Right renal cortex interstitium (tissue), 3 donors: ENCODE measurements at places on chromosomes 2 and 18.
A peak's percentile ranks its signal among the peaks of the same experiment; 100 is the strongest.

- no peak for DNase-seq
Measured at GRCh38 chr2:157611726-157612125, 16.9 kb downstream of the ACVR1C start.

- DNase-seq: no peak
Measured at GRCh38 chr2:128632501-128632800, 313.8 kb upstream of the HS6ST1 start.

DNA sequence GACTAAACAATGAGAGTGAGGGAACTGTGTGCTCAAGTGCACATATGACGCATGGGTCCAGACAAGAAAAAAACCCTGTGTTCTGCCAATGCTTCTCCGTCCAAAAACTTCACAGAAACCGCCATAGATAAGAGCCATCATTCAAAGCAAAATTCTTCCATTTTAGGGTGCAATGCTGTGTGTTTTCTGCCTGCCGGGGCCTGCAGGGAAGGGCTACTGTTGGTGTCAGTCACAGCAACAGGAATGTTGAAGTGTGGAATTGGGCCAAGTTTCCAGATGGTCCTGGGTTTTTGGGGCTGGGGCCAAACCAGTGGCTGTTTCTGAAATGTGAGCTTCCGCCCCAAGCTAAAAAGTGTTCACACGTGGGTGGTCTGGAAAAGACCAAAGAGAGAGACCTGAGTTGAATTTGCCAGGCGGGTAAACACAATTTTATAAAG is 677 bp upstream of the MC2R start:
- no peak for DNase-seq

DNA sequence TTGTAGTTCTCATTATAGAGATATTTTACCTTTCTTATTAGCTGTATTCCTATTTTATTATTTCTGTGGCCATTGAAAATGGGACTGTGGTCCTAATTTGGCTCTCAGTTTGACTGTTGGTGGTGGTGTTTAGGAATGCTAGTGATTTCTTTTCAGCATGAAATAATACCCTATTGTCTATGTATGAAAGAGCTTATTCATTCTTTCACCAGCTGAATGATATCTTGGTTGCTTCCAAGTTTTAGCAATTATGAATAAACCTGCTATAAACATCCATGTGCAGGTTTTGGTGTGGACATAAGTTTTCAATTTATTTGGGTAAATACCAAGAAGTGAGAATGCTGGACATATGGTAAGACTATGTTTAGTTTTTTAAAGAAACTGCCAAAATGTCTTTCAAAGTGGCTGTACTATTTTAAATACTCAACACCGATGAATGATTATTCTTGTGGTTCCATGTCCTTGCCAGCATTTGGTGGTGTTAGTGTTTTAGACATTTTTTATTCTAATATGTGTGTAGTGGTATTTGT is 501.6 kb upstream of the GYPC start:
- DNase-seq: no peak

DNA sequence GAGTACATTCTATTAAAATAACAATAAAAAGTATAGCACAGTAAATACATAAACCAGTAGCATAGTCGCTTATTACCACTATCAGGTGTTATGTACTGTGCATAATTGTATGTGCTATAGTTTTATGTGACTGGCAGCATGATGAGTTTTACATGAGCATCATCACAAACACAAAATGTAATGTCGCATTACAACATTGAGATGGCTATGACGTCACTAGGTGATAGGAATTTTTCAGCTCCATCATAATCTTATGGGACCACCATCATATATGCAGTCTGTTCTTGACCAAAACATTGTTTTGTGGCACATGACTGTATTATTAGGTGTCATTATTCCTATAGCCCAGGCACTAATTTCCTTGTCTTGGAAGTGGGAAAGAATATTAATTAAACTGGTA is 48.6 kb downstream of the ZDBF2 start:
- no peak for DNase-seq

DNA sequence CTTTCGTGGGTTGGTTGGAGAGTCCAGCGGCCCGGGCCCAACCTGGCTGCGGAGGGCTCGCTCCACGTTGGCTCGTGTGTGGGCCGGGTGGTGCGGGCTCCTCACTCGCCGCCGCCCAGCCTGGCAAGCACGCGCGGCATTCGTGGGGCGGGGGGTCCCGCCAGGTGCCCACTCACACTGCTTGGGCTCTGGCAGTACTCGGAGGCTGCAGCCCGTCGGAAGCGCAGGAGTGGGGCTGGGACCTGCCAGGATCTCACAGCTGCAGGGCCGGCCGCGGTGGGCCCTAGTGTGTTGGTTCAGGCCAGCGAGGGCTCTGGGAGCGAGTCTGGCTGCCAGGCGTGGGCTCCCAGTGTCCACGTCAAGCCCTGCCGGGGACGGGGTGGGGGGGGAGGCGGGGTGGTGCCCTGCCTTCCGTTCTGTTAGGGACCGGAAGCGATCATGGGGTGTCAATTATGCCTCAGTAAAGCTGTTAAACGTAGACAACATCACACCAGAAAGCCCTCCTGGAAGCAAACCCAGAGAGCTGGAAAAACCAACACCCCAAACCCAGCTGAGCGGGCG is 1.0 kb upstream of the HS6ST1 start:
- no peak for DNase-seq

- no peak for DNase-seq
Measured at GRCh38 chr2:177633910-177634294, 241.3 kb downstream of the AGPS start.

DNA sequence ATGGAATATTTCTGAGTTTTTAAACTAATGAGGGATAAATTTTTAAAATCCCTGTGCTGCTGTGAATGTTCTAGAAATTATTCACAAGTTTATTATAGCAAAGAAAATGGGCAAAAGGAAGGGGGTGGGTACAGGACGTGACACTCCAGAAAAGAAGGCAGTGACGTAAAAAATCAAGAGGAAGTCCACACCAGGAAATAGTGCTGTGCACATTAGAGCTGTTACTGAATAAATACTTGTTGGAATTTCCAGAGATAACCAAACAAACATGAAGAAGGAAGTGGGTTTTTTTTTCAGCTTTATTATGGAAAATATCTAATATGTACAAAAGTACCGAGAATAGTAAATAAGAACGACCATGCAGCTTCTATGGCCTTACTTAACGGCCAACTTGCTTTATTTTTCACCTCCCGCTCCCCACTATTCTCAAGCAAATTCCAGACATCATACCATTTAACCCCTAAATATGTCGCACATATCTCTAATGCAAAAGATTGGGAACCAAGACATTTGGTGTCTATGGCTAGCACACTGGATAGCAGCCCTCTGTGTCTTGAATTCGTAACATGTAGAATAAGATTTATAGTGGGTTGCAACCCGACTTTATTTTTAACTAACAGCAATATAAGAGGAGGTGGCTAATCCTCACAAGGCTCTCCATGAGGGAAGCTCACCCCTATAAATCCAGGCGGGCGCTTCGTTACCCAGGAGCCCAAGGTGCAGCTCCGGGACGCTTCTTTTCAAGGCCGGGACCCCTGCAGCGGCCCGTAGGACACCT is 580 bp upstream of the NDUFV2 start:
- peak; percentile 19 for DNase-seq

DNA sequence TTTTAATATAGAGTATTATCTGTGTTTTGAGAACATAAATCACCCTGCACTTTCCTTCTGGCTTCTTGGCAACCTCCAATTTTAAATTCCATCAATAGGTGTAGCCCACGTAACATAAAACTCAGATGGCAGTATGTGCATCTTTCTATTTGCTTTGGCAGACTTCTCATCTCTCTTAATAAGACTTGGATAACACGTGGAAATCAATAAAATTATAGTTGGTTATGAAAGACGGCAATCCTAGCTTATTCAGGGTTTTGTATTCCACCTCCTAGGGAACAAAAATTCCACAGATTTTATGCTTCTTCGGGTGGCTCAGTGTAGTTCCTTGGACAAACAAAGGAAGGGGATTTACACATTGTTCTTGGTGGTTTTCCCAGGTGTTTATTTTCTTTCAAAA is 299.3 kb downstream of the RND3 start:
- no peak for DNase-seq

- no peak for DNase-seq
Measured at GRCh38 chr2:195820867-195821565, 164.0 kb downstream of the SLC39A10 start.

GRCh38 chr2:95054016-95054415 is 28.5 kb downstream of the MAL start:
- no peak for DNase-seq

GRCh38 chr2:69047625-69048145 is 34.7 kb downstream of the ANTXR1 start:
- no peak for DNase-seq

DNA sequence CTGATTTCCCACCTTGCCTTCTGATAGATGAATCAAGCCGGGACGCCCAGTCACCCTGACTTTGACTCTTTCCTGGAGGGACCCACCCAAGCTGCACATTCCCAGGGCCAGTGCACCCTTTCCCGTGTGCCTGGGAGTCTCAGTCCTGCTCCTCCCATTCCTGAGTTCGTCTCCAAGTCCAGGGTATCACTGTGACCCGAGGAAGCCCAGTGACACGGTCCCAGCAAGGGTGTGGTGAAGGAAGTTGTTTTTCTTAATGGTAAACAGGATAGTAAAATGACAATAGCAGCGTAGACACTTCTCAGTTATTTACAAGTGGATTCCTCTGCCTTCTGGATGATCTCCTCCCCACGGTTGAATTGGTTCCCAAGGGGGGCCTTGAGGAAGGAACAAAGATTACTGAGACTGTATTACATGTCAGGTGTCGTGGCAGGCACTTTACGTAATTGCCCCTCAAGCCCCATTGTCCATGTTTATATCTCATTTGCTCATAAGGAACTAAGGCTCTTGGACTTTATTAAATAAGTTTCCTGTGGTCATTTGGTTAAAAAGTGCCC is 123.3 kb downstream of the PRKCE start:
- no peak for DNase-seq

DNA sequence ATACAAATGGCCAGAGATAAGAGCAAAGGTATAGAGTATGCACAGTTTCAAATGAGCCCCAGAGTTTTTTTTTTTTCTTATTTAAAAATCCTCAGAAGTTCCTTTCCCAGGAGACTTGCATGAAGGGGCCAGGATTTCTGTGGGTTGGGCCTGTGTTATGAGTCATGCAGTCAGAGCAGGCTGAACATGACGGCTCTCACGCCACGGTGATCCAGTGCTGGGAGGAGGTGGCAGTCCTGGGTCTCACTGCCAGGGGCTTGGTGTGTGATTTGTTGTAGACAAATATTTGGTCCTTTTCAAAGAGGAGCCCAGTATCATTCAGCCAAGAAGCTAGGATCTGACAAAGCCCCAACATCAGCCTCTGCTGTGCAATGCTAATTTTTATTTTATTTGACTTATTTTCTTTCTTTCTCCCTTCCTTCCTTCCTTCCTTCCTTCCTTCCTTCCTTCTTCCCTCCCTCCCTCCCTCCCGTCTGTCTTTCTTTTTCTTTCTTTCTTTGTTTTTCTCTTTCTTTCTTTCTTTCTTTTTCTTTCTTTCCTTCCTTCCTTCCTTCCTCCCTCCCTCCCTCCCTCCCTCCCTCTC is 10.4 kb upstream of the KCNE4 start:
- no peak for DNase-seq
